ENCODE measurements at places on chromosomes 5 and 9.

DNA sequence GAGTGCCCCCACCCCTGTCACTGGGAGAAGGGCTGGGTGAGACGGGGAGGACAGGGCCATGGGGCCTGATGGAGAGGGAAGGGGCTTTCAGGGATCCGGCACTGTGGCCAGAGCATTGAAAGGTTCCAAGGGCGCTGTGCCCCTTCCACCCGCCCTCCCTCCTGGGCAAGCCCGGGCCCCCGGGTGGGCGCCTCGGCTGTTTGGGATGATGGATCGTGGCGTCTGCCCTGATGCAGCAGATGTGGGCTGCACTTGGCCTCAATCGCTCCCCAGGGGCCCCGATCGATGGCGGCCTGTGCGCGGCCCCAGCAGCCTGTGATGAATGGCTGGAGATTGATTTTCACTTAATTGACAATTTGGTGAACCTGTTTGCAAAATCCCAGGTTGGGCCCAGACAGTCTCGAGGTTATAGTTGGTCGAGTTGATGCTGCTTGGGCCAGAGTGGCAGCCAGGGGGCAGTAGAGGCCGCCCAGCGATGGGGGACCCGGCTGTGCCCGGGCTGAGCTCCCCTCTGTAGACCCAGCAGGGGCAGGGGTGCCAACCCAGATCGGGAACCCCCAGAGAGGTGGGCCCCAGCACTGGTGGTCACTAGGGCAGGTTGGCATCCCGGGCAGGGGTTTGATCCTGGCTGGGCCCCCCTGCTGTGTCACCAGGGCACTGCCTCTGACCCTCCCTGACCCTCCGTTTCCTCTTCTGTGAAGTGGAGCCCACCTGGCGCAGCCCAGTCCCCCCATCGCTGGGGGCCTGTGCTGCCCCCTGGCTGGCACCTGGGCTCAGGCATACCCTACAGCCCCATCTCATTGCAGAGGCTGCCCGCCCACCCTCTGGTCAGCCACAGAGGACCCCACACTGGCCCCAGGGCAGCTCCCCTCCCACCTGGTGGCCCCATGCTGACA, 34.7 kb downstream of the LHX3 start:
- DNase-seq = peak; percentile 72

DNA sequence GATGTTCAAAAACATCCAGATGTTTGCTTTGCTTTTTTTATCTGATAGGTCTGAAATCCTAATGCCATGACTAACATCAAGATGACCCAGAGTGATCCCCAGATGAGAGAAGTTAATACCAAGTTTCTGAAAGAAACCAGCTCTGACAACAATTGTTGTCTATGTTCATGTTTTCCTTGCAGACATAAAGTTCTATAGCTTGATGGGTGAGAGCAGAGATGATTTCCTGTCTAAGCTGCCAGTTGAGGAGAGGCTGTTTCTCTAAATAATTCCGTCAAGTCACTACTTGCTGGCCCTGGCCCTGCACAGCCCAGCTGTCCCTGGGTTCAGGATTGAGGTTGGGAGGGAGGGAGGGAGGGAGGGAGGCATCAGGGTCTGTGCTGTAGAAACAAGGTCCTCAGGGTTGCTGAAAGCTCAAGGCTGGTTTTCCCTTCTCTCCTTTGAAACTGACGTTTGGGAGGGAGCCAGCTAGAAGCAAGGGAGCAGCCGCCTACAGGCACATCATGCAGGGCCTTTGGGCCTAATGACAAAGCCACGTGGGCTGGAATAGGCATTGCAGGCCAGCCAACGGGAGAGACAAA, 3.9 kb downstream of the SPARC start:
- DNase-seq = no peak

GRCh38 chr9:125172031-125172755, 17.4 kb downstream of the PPP6C start:
- DNase-seq = no peak

- no peak for DNase-seq
These were observed 69.1 kb upstream of the NR3C1 start for GRCh38 chr5:143472576-143472975.

DNA sequence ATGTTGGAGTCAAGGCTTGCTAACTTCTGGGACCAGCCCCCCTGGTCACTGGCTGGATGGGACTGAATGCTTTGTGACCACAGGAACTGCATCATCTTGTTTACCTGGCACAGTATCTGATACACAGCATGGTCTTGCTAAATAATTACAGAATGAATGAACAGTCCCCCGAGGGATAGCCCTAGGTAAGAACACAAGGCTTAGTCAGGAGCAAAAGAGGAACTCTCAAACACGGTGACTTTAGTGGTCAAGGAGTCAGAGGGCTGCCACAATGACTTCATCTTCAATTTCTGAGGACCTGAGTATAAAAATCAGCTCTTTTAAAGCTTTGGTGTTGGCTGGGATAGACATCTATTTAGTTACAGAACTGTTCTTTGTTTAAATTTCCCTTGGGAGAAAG, 15.1 kb upstream of the CXCL14 start:
- DNase-seq = no peak

- DNase-seq = no peak
These were observed 123.9 kb downstream of the EHMT1 start for GRCh38 chr9:137742698-137743097.

Data from activated T-cell treated with anti-CD3 and anti-CD28 coated beads, Interleukin-2, amount 50 U/mL, for 24 hours (primary cell).